Activated CD4-positive, alpha-beta memory T cell treated with anti-CD3 and anti-CD28 coated beads for 36 hours (primary cell): ENCODE measurements at places on chromosomes 5 and 9.

DNA sequence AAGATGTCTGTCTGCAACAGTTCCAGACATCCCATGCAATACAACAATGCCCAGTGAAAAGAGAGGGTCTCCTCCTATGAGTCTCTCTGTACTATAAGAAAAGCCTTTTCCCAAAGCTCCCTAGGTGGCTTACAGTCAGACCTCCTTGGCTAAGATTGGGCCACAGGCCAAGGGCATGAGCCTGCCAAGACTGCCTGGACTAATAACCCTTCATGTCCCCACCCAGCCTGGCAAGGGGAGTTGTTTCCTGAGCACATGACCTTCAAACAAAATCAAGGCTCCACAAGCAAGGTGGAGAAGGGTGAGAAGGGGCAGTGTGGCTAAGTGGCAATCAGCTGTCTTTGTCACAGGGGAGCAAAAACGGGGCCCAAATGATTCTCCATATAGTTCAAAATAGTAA lies 75.6 kb upstream of the ZSWIM6 start:
- no peak for DNase-seq

- DNase-seq = no peak
These were observed 113.4 kb downstream of the FRMD3 start for GRCh38 chr9:83424831-83425230.

- no peak for DNase-seq
These were observed 517.1 kb downstream of the TMEM232 start for GRCh38 chr5:110209401-110209800.

DNA sequence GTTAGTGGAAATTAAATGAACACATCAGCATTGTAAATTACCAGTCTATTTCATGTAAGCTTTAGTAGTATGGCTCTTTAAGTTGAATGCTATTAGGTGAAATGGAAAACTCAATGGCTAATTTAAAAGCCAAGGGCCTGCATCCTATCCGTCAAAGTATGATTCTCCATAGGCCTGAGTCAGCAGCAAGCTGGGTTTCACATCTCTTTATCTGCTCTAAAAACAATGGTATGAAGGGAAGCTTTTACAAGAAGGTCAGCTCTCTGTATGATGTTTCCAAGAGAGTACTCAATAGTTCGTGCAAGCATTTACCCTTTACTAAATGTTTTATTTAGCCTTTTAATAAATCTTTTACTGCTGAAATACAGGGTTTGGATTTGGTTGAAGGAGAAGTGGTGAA lies 62.8 kb downstream of the MAP1B start:
- no peak for DNase-seq

GRCh38 chr9:137905740-137906139 lies 28.2 kb downstream of the CACNA1B start:
- no peak for DNase-seq
